Esophagus muscularis mucosa (tissue), 4 donors: ENCODE measurements at places on chromosomes 6 and 20. TPM values are rescaled to one million over a fixed set of nuclear protein-coding genes. Genes with fewer than 3 reads are reported as not detected.

GRCh38 chr6:43735642-43736199 lies 34.3 kb upstream of the VEGFA start:
- DNase-seq: no peak

- no peak for DNase-seq
Measured at GRCh38 chr6:122838060-122838780, 49.2 kb downstream of the SMPDL3A start.

DNA sequence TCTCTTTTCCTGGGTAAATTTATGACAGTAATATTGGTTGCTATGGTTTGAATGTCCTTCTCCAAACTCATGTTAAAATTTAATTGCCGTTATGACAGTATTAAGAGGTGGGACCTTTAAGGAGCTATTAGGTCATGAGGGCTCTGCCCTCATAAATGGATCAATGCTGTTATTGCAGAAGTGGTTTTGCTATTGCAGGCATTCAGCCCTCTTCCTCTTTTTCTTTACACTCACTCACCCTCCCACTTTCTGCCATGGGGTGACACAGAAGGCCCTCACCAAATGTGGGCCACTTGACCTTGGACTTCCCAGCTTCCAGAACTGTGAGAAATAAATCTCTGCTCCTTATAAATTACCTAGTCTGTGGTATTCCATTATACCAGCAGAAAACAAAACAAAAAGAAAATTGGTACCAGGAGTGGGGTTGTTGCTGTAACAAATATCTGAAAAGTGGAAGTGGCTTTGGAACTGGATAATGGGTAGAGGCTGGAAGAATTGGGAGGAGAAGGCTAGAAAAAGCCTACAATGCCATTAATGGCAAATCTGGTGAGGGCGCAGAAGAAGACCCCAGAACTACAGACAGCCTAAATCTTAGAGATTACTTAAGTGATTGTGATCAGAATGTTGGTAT lies 24.8 kb upstream of the IGF2R start:
- DNase-seq: no peak

- DNase-seq: no peak
Measured at GRCh38 chr20:35907017-35907701, 47.1 kb downstream of the SCAND1 start.

Gene LST1
- total RNA-seq: 5.7 TPM

- DNase-seq: peak; percentile 93
Measured at GRCh38 chr6:165884813-165885765, 222.0 kb upstream of the PDE10A start.

- DNase-seq: no peak
Measured at GRCh38 chr6:120493505-120493904, 840.8 kb downstream of the TBC1D32 start.

GRCh38 chr6:150140236-150140969 lies 2.4 kb upstream of the PPP1R14C start:
- no peak for DNase-seq

- DNase-seq: no peak
Measured at GRCh38 chr6:16438718-16439591, 200.6 kb downstream of the GMPR start.

Gene PTCRA
- total RNA-seq: not detected

Gene RNF8
- total RNA-seq: 19.9 TPM

Gene TCP11
- 0.75 TPM for total RNA-seq

GRCh38 chr20:25221592-25222460 lies 26.1 kb upstream of the PYGB start:
- no peak for DNase-seq

DNA sequence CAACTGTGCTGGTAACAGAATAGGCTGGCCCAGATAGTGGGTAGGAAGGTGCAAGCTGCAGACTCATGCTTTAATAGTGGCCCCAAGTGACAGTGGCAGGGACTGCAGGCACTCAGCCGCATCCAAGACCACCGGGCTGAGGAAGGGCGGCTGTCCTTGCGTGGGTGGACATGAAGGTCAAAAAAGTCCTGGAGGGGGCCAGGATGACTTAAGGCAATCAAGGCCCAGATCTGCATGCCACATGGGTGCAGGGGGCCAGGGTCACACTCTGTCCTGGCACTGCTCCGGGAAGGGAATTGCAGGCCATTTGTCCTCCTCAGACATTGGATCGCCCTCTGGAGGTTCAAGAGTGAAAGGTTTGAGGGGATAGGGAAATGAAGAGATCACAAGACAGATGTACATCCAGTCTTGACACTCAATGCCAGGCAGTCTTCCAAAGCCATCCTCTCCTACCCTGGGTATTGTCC lies 10.4 kb upstream of the VNN2 start:
- DNase-seq: no peak

Gene SLC26A8
- not detected for total RNA-seq

Gene HLA-DMB
- total RNA-seq: 9.9 TPM

Gene ERVFRD-1
- 0.83 TPM for total RNA-seq

DNA sequence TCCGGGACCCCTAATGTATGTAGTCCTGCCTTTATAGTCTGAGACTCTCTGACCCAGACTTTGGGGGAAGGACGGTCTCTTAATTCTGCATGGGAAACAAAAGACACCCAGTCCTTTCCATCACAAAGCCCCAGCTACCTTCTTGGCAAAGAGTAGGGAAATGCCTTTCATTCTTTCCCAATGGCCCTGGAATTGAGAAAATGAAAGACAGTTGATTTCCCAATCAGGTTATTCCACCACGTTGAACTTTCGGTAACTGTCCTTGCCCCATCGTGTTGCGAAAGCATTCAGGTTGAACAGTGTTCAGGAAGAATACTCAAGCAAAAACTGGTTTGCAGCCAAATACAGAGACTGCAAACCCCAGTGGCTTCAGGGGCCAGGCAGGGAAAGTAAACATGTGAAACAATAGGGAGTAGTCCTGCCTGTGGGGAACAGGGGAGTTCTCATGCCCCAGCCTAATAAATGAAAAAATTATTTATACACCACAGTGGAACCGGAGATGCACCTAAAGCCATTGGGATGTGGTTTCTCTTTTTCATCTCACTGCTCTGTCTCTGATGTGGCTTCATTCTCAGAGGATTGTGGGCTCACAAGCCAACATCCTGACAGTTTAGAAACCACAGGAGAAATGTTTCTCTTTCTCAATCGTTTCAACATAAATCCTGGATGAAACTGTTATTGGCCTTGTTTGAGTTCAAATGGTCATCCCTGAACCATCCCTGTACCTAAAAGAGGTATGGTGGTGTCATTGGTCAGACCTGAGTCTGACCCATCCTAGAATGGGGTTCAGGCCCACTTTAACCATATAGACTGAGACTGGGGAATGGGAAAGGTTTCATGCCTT lies 44.2 kb upstream of the SLC9A8 start:
- DNase-seq: no peak

Gene RMND1
- total RNA-seq: 14.2 TPM

DNA sequence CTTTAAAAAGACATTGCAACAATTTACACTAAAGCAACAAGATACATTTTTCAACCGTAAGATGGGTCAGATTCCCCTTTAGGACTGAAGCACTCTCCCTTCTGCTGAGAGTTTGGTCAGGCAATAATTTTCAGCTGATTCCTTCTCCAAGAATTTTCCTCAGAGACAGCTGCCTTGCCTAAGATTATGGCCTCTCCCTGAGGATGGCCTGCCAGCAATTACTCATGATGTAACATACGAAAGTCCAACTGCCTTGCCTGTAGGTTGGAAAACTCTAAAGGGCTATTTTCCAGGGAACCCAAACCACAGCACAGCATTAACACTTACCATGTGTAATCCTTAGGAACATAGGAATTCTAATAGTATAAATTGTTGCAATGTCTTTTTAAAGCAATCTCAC lies 229.1 kb upstream of the FLRT3 start:
- DNase-seq: no peak

GRCh38 chr20:62030834-62031434 lies 34.7 kb downstream of the TAF4 start:
- no peak for DNase-seq

GRCh38 chr20:49821870-49822331 lies 9.3 kb downstream of the SLC9A8 start:
- no peak for DNase-seq

DNA sequence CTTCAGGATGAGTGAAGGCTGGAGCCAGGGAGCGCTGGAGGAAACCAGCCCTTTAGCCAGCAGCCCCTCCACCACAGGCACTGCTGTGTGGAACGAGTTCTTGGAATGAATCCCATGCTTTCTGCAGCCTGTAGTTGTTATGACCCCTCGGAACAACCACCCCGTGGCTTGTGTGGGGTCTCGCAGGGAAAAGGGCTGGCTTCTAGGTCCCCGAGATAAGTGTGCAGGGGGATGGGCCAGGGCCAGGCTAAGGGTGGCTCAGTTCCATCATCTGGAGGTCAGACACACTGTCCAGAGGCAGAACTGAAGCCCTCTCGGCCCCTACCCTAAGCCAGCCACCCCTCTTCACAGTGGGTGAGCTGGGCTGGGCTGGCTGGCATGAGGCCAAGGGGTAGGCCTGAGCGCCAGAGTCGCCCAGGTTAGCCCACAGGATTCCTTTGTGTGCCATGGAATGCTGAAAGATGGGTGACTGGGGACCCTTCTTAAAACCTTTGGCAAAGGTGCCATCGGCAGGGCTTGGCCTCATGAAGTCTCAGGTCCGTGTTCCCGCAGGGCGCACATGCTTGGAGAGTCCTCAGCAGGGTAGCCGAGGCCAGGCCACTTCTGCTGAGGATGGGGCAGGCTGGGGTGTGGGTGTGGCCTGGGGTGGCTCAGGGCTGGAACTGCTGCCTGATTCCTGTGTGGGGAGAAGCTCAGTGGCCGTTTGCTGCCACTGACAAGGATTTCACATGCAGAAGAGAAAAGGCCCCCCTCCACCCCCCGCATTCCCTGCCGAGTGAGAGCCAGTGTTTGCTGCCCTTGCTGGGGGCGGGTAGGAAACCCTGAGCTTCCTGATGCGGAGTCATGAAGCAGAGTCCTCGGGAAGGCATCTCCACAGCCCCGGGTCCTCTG lies 24.6 kb downstream of the SPATA2 start:
- no peak for DNase-seq

Gene CPXM1
- 0.17 TPM for total RNA-seq

Gene BEND6
- total RNA-seq: 1.4 TPM

- DNase-seq: no peak
Measured at GRCh38 chr6:29414588-29414987, at the start of gene OR12D1. Gene OR12D1 (plus strand): TSS chr6:29414928.

GRCh38 chr6:137968901-137969300 lies 101.8 kb downstream of the TNFAIP3 start:
- no peak for DNase-seq

- DNase-seq: no peak
Measured at GRCh38 chr6:166382500-166382932, 224 bp downstream of the MPC1 start.

Gene ADGRF4
- total RNA-seq: 0.42 TPM

Gene XKR7
- not detected for total RNA-seq

Gene TRDN
- not detected for total RNA-seq

DNA sequence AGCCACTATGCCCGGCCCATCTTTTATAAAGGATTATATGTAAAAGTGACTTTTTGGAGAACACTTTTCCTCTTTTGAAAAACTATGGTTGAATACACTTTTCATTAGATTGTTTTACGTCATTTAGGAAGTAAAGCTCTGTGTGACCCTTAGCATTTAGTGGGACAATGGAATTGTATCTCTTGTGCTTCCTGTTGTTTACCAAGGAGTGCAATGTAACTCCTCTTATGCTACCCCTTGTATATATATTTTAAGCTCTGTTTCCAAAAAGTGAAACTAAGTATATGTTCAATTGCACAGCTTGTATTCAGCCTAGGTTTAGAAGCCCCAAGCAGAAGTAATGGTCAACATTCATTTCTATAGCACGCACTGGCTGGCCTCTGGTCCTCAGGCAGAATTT lies 183.1 kb upstream of the CITED2 start:
- DNase-seq: no peak

DNA sequence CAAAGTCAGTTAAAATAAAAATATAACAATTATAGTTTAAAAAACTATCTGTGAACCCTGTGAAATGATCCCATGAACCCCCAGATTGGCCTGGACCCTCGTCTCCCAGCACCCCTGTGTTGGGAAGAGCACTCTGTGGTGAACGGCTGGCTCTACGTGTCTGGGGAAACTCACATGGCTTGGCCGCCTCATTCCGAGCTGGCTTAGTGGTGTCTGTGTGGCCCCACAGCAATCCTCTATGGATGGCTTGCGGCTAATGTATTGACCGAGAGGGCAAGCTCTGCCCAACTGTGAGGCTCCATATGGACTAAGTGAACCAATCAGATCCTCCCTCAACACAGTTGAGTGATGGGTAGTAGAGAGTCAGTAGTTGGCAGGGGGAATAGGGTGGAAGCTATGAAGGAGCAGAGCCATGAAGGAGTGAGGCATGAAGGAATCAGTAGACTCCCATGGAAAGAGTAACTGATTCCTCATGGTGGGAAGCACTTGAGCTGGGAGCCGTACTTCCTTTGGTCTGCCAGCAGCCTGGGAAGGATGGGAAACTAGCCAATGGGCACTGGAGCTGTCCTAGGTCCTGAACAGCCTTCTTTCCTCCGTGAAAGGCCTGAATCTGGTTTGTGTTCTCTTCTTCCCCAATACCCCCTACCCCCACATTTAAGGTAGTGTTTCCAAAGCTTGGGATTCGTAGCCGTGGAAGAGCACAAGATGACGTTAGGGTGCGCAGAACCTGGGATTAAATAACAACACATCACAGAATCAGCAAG lies 21.6 kb upstream of the ZNF831 start:
- DNase-seq: no peak

DNA sequence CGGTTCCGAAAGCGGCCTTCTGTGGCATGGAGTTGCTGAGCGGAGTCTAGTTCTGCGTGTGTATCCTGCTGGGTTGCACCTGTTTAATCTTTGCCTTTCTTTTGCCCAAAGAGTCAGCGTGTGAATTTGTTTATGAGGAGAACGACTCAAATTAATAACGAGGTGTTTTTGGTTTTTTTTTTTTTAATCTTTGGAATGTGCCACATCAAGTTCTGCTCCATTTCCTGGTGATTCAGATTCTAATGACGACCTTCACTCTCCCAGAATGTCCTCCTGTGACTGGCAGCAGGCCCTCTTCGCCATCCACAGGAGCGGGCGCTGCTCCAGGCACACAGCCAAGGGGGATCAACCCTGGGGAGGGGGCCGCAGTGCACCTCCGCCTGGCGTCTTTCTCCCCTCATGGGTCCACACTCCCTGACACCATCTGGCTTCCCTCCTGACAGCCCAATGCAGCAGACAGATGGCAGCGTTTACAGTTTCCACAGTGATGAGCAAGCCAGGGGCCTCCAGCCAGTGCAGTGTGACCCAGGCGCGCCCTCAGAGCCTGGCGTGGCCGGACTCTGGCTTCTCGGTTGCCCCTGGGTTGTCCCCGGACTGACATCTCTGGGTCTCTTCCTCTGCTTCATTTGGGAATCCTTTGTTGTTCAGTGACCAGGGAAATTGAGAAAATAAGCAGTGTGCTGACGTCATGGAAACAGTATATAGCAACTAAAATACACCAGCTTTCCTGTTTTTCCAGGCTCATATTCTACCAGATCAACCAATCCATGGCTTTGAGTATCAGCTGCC lies 27.5 kb upstream of the AFDN start:
- DNase-seq: peak; percentile 85

DNA sequence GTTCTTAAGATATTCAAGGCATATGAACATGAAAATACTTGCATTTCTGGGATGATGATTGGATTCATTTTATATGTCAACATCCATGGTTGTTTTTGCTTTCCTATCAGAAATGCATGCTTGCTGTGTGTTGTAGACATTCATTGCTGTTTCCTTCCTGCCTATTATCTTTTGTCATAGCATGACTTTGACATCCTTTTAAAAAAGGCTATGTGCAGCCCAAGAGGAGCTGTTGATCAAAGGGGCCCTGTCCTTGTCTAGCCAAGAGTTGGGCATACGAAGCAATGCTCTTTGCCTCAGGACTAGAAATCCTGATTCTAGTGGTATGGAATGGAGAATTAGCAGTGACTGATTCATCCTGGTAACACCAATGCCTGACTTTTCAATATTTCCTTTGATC lies 143.1 kb downstream of the RNF144B start:
- DNase-seq: peak; percentile 19
